ENCODE measurements at places on chromosomes 2 and 18.

DNA sequence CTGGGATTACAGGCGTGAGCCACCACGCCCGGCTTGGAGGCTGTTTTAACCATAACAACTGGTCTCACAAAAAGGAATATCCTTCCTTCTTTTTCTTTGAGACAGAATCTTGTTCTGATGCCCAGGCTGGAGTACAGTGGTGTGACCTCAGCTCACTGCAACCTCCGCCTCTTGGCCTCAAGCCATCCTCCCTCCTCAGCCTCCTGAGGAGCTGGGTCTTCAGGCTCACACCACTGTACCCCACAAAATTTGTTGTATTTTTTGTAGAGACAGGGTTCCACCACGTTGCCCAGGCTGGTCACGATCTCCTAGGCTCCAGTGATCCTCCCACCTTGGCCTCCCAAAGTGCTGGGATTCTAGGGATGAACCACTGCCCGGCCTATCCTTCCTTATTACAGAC, 21.7 kb downstream of the CTIF start:
- DNase-seq, result no peak

GRCh38 chr2:15985531-15985930, 45.2 kb downstream of the MYCN start:
- no peak for DNase-seq

DNA sequence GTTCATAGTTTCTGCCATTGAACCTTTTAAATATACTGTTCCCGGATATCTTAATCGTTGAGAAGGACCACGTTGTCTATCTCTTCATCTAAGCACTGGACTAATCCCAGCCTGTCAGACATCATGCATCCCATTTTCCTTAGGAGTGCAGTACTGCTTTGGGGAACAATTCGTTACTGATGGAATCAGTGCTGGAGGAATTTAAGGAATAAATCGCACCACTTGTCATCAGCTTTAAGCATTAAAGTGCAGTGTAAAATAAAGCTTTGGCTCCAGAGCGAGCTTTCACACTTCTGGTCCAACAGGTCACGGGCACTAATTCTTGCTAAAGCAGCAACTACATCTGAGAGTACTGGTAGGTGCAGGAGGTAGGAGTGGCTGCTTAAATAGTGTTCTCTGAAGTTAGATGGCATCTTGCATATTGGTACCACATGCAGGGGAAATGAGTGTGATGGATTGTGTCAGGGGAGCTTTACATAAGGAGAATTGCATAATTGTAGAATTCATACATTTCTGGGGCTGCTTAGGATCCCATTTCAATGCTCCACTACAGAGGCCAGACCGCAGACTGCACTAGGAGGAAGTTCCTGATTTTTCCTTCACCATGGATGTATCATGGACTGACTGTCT, 105.7 kb upstream of the RASGRP3 start:
- no peak for DNase-seq

- DNase-seq, result no peak
Observed at GRCh38 chr2:174246944-174247381, 1.4 kb downstream of the OLA1 start.

DNA sequence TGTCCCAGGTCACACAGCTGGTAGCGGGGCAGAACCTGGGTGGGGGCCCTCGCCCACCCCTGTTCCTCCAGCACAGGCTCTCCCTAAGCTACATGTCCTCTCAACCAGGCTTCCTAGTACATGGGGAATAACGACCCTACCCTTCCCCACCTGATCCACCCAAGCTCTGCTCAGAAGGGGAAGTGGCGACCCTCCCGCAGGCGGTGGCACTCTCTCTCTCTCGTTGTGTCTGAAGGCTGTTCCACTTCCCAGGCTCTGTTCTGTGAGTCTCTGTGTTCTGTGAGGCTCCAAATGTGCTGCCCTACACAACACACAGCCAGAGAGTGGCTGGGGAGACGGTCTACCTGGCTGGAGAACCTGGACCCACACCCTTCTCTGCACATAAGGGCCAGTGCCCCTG, 135.8 kb downstream of the COPS8 start:
- no peak for DNase-seq

- peak; percentile 82 for DNase-seq
Observed at GRCh38 chr18:6729247-6730091, at the start of gene ARHGAP28. TSS of gene ARHGAP28 (plus strand) at chr18:6729716. CDS start at chr18:6729822, 106 bp downstream.

DNA sequence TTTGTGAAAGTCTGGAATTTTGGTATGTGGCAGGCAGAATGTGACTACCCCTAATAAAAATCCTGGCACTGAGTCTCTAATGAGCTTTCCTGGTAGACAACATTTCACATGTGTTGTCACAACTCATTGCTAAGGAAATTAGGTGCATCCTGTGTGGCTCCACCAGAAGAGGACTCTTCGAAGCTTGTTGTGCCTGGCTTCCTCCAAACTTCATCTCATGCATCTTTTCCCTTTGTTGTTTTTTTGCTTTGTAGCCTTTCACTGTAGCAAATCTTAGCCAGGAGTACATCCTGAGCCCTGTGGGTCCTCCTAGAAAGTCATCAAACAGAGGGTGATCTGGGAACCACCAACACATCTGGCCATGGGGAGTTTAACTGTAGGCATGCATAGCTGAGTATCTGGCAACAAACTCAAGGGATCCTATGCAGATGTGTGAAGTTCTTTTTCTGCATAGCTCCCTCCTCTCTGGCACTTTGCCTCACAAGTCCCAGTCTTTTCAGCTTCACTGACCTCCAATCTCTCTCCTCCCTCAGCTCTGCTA, 42.1 kb upstream of the SERTAD2 start:
- DNase-seq, result no peak

DNA sequence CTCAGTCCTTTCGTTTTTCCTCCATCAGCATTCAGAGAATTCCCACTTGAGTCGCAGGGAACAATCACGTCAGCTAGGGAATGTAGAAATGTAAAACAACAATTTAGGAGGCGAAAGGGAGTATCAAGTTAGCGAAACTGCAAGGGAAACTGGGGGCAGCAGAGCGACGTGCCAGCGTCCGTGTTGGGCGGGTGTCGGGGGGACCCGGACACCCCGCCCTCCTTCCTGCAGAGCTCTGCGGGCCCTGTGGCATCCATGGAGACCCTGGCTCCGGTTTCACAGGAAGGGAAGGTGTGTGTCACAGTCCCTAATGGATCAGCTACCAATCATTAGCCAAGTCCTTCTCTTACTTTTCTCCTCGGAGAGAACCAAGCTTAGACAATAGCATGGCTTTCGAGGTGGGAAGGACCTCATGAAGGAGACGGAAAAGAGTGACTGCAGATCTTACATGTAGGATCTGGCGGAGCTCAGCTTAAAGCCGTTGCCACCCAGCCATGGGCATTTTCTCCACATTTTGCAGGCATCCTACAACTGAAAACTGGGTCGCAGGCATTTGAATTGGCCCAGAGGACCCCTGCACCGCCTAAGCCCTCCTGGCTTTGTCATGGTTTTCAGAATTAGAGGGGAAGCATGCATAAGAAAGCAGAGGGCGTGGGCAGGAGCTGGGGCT, 33.7 kb downstream of the SOX11 start:
- no peak for DNase-seq

- DNase-seq, result no peak
Observed at GRCh38 chr18:37307181-37307580, 258.4 kb downstream of the CELF4 start.

- DNase-seq, result no peak
Observed at GRCh38 chr18:61706276-61706915, 186.4 kb downstream of the RNF152 start.

GRCh38 chr2:63060472-63060991, 9.9 kb downstream of the OTX1 start:
- DNase-seq, result no peak

DNA sequence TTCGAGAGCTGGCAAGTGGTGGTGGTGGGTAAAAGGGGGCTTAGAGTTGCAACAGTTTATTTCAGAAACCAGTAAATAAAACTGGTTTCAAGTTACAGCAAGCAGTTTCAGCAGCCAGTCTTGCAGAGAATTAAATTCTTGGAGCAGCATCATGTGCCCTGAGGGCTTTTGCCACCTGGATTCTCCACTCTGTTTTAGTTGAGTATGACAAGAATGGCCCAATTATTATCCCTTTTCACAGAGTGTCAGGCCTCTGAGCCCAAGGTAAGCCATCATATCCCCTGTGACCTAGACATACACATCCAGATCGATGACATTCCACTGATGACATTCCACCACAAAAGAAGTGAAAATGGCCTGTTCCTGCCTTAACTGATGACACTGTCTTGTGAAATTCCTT, 72.8 kb upstream of the FANCL start:
- DNase-seq, result no peak

DNA sequence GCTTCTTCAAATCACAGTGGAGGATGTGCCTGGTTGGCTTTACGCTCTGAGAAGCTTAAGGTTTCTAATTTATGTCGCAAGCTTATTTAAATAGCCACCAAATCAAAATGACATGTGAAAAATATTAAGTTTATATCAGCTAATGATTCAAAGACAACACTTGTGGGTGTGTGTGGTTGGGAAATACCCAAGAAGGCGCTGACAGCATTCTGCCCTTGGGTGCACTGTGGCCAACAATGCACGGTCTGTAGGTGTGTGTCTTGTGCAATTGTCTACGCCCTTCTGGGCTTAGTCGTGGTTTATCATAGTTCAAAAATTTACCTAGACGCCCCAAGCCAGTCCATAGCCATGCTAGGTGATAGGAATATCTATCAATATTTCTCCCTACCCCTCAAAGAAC, 60.9 kb downstream of the KCTD1 start:
- DNase-seq, result no peak

DNA sequence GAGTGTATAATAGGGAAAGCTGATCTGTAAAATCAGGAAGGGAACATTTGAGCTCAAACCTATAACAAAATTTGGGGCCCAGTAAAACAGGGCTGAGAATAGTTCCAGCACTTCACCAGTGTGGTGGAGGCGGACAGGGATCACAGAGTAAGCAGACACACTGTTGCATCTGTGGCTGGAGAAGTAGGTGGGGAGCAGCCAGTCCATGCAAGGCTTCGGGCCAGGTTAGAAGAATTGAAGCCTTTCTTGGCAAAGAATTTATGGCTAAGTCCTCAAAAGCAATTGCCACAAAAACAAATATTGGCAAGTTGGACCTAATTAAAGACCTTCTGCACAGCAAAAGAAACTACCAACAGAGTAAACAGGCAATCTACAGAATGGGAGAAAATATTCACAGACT, 93.8 kb upstream of the ZBTB14 start:
- no peak for DNase-seq

DNA sequence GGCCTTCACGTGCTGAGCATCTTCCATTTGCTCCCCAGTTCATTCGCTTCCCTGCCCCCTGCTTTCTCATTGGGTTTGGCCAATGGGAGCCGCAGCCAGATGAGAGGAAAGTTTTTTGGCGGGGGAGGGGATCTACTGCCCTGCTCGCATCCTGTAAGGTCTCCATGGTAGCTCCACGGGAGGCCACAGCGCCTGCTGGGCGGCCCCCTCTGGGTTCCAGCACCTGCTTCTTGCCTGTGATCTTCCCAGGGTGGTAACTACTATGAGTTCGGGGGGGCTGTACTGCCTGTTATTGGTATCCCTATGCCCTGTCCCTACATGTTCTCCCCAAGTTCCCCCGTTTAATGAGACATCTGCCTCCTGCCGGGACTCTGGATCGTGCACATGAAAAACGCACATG, 57.2 kb downstream of the INPP5D start:
- DNase-seq, result no peak

- no peak for DNase-seq
Observed at GRCh38 chr2:127388423-127389164, 819 bp upstream of the MAP3K2 start.

GRCh38 chr2:29504746-29505145, 389.5 kb downstream of the CLIP4 start:
- no peak for DNase-seq

DNA sequence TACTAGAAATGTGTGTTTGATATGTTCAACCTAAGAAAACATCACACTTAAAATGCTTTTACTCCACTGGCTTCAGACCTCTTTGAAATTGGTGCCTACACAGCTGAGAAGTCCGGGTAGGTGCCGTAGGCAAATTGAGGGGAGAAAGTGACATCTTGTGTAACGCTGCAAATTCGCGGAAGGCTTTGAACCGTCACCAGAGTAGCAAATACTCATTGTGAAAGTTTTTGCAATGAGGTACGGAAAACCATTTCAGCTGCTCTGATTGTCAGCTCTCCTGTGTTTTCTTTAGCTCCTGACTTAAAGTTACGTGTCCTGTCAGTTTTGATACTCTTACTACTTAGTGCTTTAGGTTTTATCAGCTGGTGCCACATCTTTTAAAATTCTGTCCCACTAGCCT, 224.5 kb downstream of the FAM210A start:
- no peak for DNase-seq

- no peak for DNase-seq
Observed at GRCh38 chr2:50651676-50652075, 380.3 kb downstream of the NRXN1 start.

GRCh38 chr2:159030674-159031380, 62.4 kb downstream of the TANC1 start:
- DNase-seq, result peak; percentile 21

GRCh38 chr2:49465157-49465831, 311.0 kb upstream of the FSHR start:
- no peak for DNase-seq

DNA sequence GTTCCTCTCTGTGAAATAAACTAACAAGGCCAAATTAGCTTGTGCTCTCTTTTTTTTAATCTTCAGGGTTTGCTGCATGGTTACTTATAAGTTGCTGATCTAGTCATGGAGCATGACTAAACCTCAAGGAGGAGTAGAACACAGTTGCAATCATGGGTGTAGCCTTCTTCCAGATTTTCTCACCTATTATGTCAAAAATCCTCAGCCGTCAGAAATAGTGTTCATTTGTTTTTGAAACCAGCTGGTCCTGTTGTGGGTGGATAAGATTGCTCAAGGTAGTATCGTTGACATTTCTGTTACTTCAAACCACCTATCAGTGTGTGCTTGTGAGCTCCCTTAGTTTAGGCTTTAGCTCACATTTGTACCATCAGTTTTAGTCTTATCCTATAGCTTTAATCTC, 11.2 kb downstream of the RELCH start:
- DNase-seq, result no peak

- DNase-seq, result peak; percentile 73
Observed at GRCh38 chr18:61851940-61852451, 40.8 kb downstream of the RNF152 start.

GRCh38 chr2:238565031-238565430, 138.3 kb downstream of the ASB1 start:
- DNase-seq, result no peak

DNA sequence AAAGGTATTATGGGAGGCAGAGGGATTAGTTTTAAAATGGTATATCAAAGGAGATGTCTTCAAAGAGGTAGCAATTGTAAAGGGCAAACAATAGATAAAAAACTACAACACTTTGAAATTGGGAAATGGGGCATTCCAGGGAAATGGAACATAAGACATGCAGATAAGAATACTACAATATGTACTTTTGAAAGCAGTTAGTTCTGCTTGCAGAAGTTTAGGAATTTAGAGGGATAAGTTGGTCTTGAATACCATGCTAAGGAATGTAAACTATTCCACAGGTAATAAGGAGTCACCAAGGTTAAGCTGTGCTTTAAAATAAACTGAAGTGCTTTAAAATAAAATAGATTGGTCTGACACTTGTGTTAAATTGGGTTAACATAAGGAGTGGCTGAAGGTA, 571.7 kb upstream of the ACVR2A start:
- no peak for DNase-seq
